Effector memory CD8-positive, alpha-beta T cell (primary cell): ENCODE measurements at places on chromosomes 13 and 19.
A peak's percentile ranks its signal among the peaks of the same experiment; 100 is the strongest.

- DNase-seq, result no peak
These were observed 649 bp downstream of the TMEM91 start for GRCh38 chr19:41376998-41377365.

GRCh38 chr19:13621413-13621812 is 115.1 kb upstream of the CACNA1A start:
- no peak for DNase-seq

DNA sequence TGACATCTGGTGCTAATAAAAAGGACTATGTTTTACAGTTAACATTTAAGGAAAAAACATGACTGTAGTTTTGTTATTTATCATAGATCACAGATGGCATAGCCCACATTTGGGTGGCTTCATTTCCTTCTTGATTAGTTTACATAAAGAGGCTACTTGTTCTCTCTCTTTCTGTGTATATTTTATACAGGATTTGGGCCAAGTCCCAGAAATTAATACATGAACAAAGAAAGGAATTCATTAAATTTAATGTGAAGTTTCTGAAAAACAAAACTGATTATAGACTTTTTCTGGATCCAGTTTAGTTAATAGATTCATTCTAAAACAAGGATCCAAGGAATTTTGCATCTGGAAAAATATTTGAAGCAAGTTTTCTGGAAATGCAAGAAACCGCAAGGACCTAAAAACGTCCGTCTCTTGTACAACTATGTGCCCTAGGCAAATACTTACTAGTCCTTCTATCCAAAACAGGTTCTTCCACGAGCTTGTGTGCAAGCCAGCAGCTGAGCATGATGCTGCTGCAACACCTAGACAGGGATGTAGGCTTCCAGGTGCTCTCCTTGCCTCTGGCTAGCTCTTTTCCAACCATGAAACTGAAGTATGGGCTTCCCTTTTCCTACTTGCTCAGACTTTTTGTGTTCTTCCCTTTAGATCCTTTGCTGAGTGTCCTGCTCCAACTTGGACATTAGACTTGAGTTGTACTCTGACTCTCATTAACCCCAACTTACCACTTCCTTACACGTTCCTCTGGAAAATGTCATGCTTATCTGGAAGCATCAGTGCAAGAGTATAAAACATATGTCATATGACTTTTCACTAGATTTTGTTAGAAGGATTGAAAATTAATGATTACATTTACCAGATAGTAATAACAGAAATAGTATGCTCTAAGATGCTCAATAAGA is 161.5 kb upstream of the STARD13 start:
- DNase-seq, result no peak

- DNase-seq, result no peak
These were observed 791 bp downstream of the TMED1 start for GRCh38 chr19:10835089-10835753.

GRCh38 chr13:47896546-47896945 is 104.5 kb downstream of the SUCLA2 start:
- DNase-seq, result no peak

DNA sequence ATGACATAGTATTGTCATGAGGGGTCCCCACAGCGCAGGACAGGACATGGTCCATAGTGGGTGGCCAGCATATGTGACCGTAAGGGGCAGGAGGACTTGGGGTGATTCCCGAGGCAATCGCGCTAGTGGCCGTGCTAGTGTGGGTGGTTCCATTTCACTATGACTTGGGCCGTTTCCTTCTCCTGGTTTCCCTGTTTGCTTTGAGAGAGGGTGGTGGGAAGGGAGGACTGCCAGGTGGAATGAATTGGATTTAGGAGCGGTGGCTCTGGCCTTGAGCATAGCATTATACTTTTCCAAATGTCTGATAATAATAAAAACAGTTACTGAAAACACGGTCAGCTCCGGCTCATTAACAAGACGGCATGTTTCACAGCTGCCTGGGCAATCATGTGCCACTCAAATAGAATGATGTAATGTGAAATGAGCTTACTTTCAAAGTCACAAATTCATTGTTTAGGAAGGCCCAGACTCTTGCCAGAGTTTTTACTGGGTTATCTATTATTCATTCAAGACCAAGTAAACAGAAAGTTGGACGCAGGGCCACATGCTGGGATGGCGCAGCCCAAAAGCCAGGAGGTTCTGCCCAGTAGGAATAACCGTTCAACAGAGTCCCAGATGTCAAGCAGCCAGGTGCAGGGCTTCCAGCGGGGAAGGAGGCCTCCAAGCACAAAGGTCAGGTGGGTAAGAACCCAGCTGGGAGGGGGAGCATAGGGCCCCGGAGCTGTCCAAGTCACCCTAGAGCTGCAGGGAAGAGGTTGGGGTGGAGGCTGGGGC is 19.6 kb upstream of the SLC15A1 start:
- DNase-seq, result no peak

DNA sequence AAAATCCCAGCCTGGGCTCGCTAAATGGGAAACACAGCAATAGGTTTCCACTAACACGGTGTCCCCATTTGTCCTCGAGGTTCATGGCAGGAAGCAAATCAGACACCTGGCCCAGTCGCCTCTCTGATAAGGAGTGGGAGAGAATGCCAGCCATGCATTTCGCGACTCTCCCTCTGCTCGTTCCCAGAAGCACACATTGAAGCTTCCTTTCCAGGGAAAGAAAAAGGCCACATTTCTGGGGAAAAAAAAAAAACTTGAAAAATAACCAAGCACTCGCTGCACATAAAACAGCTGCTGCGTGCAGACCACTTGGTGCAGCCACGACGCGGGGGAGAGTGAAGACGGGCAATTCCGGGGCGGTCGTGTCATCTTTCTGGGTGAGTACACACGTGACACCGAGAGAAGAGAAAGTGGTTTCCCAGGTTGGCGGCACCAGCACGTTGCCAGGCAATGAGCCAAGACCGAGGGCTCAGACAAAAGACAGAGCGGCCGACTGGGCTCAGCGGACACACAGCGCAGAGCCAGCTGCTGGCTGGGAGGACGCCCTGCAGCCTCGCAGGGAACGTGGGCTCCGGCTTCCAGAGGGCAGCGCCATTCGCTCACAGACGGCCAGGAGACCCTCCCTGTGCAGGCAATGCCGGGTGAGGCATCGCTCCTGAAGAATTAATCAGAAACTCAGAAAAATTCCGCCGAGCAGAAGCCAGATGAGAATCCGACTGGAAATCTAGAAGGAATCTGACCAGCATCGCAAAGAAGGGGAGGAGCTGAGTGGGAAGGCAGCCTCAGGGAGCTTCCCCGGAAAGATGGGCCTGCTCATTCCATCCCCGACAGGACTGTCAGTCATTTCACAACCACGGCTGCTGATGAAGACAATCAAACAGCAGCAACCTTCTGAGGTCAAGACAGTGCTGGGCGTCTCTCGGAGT is 83.2 kb upstream of the IRS2 start:
- DNase-seq, result no peak

- DNase-seq, result peak; percentile 78
These were observed 10.4 kb upstream of the RASA3 start for GRCh38 chr13:114142640-114143490.

GRCh38 chr13:24613128-24613527 is 67.1 kb upstream of the ATP12A start:
- DNase-seq, result no peak

DNA sequence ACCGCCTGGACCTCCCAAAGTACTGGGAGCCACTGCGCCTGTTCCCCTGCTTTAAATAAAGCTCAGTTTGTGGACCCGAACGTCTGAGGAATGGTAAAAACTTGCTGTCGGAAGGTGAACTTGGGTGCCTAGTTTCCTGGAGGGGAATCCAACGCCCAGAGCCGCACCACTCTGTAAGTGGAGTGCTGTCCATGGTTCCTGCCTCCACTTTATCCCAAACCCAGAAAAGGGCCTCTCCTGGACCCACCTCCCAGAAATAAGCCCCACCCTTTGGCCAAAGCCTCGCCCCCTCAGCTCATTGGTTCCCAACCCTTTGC is 2.3 kb downstream of the ANO8 start:
- DNase-seq, result no peak

GRCh38 chr13:28753946-28754345 is 35.2 kb upstream of the SLC46A3 start:
- DNase-seq, result no peak

DNA sequence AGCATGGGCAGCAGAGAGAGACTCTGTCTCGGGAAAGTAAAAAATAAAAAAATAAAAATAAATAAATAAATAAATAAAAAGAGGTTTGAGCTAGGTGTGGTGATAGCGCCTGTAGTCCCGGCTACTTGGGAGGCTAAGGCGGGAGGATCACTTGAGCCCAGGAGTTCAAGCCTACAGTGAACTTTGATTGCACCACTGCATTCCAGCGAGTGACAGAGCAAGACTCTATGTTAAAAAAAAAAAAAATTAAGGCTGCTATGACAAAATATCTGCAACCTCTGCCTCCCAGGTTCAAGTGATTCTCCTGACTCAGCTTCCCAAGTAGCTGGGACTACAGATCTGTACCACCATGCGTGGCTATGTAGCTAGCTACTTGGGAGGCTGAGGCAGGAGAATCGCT is 3.2 kb upstream of the DENND1C start:
- DNase-seq, result no peak

DNA sequence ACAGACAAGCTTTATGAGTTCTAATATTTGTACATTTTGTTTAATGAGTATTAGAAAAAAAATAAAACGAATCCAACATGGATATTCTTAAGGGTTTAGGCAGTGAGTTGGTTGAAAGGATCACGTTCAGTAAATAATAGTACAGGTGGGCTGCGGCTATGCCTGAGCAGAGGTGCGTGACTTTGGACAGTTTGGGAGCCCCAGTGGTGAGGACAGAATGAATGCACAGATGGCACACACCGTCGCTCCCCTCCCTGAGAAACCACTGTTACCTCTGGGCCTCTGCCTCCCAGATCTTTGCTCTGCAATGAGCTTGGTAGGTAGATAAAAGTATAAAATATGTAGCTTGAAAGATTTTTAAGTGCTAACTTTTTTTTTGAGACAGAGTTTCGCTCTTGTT is 153.3 kb downstream of the SIPA1L3 start:
- DNase-seq, result no peak

- no peak for DNase-seq
These were observed 7.3 kb upstream of the F7 start for GRCh38 chr13:113098162-113098732.

DNA sequence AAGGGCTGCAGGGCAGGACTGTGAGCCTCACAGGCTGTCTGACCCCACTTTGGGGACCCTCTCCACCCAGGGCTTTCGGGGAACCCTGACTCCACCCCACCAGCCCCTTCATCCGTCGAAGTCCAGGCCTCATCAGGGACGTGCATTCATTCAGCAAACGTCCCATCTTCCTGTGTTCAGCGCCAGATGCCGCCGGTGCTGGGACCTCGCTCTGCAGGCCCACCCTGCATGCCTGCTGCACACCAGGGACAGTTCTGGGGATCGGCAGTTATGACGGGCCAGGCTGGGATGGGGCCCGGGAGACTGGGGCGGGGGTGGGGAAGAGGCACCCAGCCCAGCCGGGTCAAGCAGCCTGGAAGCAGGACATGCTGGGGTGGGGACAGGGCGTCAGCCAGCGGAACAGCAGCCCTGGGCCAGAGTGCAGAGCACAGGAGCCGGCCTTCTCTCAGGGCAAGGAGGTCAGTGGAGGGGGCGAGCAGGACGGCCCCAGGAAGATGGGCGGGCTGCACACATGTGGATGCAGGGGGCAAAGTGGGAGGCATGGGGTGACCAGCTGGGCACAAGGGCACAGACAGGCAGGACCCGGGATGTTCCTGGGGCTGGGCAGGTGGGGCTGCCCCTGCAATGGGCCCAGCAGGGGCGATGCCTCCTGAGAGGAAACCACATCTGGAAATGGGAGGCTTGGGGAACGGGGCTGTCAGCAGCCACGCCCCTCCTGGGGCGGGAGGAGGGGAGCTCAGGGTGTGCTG is 5.1 kb downstream of the GAMT start:
- no peak for DNase-seq

GRCh38 chr19:4693471-4694121 is 23.5 kb upstream of the MYDGF start:
- DNase-seq, result no peak
